ENCODE measurements at places on chromosomes 2 and 18.

DNA sequence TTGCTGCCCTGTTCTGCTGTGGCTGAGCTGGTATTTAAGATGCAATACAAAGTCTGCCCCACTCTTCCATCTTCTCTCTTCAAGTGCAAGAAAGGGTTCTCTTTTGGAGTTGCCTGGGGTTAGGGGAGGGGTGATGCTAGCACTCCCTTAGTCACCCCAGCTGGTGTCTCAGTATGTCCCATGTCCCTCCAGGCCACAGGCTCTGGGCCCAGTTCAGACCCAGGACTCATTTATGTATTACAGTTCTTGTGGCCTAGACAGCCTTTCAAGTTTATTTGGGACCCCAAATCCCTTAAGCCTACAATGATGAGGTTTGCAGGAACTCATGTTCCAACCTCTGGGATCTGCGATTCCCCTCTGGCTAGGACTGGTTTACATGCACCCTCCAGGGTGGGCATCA, 47.2 kb upstream of the CCDC141 start:
- DNase-seq: no peak

DNA sequence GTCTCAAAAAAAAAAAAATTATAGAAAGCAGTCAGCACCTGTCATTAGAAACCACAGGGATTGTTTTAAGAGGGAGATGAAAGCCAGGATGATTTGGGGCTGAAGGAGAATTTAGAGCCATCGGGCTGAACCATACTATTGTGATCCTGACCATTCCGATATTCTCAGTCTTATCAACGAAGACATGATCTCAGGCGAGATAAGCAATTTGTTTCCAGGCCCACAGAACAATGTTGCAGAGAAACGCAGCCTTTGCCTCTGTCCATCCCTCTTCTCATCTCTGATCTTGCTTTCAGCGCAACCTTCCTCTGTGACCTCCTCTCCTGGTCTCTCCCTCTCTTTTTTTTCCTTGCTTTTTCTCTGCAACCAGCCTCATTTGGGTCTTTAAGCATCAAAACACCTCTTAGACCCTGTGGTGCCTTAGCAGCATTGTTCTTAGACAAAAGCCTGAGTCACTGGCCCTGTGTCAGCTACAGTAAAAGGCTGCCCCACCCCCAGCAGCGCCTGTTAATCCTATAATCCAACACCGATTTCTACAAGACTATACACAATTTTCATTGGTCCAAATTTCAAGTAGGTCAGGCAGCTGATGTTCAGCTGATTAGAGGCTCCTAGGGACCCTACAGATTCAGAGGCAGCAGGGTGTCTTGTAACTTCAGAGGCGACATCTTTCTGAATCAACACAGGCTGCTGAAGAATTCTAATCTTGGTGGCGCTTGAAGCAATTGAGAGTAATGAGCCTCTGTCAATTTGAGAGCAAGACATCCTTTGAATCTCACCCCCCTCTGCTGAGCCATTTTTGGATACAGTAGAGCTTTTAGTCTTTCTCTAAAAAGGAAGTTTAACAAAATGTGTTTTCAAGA, 206.0 kb downstream of the NCK2 start:
- no peak for DNase-seq

- no peak for DNase-seq
Measured at GRCh38 chr2:8403876-8404275, 278.0 kb upstream of the ID2 start.

GRCh38 chr2:17835516-17835915, 19.3 kb downstream of the MSGN1 start:
- DNase-seq: no peak

DNA sequence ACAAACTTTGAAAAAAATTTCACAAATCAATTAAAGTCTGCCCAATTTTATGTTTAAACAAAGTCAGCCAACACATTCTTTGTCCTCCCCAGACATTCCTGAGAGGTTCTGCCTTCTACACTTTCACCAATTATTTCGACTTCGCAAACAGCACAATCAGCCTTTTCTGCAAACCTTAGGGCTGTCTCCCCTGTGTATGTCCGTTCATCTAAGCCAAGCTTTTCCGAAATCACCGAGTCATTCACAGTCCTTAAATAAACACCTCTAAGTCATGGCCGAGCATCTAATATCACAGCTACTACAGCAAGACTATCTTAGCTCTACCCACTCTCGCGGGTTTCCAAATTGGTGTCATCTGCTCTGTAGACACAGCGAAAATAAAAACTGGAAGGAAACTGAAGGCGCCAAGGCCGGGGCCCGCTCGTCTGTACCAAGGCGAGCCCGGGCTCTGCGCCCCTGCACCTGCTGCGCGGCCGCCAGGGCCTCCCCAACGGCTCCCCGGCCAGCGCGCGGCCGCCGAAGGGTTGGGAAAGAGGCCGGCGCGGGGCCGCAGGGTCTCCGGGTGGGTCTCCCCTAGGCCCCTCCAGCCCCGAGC, 730 bp downstream of the ODC1 start:
- peak; percentile 35 for DNase-seq

- no peak for DNase-seq
Measured at GRCh38 chr2:161233858-161234431, 73.7 kb downstream of the TANK start.

DNA sequence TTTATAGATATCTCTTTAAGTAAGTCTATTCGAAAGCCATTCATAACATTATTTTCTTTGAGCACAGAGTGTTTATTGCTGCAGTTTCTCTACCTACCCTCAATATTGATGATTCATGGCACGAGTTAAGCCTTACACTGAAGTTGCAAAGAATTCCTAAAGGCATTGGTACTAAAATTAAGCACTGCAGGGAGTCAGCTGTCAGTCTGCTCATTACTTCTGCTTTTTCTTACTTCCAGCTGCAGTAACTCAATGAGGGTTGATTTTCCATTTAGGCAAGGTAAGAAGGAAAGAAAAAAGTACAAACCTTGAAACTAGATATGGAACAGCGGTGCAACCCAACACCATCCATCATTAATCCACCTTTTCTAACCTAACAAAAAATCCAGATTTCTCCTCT, 65.2 kb downstream of the RNF152 start:
- DNase-seq: no peak

GRCh38 chr2:189127756-189128155, 51.8 kb downstream of the COL5A2 start:
- no peak for DNase-seq

DNA sequence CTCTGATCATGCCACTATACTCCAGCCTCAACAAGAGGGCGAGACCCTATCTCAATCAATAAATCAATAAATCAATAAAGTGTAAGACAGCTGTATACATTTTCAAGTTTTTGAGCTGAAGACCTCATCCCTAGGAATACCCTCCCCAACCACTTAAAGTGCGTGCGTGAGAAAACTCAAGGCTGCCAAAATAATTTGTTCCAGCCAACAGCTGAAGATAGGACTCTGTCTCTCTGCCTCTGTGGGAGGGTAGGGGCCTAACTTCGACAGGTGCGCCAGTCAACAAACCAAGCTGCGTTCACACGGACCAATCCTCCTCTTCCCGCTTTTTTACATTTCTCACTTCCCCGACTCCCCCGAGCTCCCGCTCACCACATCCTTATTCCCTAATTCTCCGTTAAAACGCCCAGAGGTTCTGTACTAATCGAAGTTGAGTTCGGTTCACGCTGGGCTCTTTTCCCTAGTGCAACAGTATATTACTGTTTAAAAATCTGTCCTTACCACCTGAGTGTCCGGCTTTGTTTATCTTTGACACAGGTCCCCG, 618 bp downstream of the POLR2D start:
- no peak for DNase-seq

GRCh38 chr2:150619607-150620330, 132.3 kb upstream of the RND3 start:
- peak; percentile 77 for DNase-seq

- no peak for DNase-seq
Measured at GRCh38 chr18:76386886-76387285, 108.2 kb downstream of the ZNF516 start.

GRCh38 chr2:36174920-36175319, 180.7 kb upstream of the CRIM1 start:
- no peak for DNase-seq

- DNase-seq: no peak
Measured at GRCh38 chr2:62415019-62415431, 91.0 kb downstream of the TMEM17 start.

DNA sequence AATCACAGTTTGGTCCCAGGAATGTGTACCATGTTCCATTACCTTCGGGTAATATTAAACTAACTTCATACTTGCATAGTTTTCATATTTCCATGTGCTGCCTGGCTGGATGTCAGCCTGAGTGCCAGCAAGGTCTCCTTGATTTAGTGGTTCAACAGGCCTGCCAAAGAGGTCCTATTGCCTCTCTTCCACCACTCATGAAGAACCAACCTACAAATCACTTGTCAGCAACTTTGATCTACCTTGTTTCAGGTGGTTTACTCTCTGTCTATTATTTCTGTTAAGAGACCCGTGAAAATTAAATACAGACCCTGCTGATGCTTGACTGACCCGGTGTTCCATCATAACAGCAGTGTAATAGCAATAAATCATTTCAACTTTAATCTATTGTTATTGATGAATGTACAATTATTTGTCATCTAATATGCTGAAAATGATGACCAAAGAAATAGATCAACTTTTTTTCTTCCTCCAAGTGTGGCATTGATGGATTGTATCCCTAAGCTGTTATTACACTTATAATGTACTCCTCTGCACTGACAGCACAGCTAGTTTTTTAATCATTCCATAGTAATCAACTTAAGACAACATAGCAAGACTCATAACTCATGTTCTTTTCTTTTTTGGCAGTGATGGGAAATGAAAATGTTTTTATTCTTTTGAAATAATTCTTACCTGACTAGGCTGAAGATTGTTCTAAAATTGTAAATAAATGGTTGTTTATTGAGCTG, 1220.2 kb upstream of the ACVR2A start:
- peak; percentile 10 for DNase-seq

GRCh38 chr2:233121856-233122255, 61.7 kb downstream of the INPP5D start:
- DNase-seq: no peak

GRCh38 chr18:25662272-25662671, 310.3 kb upstream of the ZNF521 start:
- no peak for DNase-seq

DNA sequence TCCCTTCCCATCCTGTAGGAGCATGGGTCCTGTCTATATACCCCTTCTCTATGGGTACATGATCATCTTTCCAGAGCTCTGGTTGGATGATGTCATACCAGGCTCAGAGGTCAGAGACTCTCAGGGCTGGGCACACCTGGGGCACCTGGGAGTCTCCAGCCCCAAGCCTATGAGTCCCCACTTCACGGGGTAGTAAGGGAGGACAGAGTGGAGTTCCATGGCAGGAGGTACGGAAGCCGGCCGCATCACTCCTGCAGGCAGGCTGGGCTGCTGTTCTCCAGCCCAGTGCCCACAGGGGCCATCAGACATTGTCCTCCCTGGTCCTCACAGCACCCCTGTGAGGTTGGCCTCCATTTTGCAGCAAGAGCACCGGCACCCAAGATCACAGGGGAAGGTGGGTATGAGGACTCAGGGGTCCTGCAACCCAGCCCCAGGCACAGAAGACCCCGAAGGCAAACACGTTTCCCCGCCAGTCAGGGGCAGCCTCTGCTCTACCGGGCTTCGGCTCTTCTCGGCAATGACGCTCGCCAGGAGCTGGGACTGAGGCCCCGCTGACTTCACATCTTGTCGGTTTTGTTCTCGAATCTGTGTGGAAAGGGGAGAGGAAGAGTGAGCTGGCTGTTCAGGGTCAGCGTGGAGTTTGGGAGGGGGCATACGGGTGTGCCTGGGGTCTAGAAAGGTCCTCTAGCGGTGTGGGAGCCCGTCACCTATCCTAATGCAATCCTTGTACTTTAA, 91.5 kb downstream of the ADD2 start:
- DNase-seq: no peak

Data from astrocyte (in vitro differentiated cells and primary cell).